ENCODE measurements at places on chromosomes 1 and 21.

GRCh38 chr1:109935451-109935900 is 24.8 kb downstream of the CSF1 start:
- no peak for DNase-seq

DNA sequence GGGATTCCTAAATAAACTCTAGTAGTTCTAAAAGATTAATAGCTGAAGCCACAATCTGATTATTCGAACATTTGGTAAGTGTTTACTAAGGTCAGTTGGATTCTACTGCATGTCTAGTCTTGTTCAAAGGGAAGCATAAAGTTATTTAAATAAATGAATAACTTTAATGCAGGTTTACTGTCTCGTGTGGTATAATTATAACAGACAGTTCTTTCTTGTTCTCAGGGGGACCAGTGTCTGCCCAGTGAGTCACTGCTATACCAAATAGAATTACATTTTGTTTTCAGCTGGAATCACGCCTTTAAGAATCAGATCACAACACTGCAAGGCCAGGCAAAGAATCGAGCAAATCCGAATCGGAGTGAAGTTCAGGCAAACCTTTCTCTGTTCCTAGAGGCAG is 45.1 kb downstream of the SMG7 start:
- DNase-seq: no peak

- no peak for DNase-seq
These were observed 149.0 kb downstream of the TGFBR3 start for GRCh38 chr1:91736715-91737615.

- no peak for DNase-seq
These were observed 31.6 kb downstream of the CDK18 start for GRCh38 chr1:205535866-205536758.

GRCh38 chr1:233480198-233480597 is 133.7 kb upstream of the KCNK1 start:
- DNase-seq: peak; percentile 13

- no peak for DNase-seq
These were observed 26.4 kb downstream of the PRKAA2 start for GRCh38 chr1:56671542-56671941.

- DNase-seq: no peak
These were observed 11.5 kb downstream of the RRAGC start for GRCh38 chr1:38848071-38848470.

GRCh38 chr1:109204484-109204883 is 9.2 kb upstream of the SARS1 start:
- DNase-seq: no peak

GRCh38 chr1:214615871-214616270 is 12.9 kb downstream of the CENPF start:
- no peak for DNase-seq

DNA sequence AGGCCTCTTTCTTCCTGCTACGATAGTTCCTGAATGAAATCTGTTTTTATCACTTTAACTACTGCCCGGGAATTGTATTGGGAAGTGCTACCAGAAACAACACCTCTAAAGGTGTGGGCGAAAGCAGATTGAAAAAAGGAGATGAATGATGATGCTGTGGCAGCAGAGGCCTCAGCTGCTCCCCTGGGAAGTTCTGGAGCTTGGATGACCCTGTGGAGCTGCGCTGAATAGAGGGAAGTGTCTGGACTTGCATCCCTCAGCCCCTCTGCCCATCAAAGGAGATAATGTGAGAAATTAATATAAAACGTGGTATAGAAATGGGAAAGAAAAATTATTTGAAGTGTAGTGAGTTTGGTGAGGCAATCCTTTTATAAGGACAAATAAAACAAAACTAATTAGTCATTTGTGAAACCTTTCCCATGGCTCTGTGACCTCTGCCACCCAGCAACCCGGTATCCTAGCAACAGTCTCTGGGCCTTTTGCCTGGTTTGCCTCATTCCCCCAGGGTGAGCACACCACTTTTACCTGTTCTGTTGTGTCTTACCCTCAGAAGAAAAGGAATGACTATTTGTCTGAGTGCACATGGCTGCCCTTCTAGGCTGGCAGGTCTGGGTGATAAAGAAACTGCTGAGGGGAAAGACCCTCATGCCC is 21.3 kb downstream of the OVAAL start:
- DNase-seq: no peak

- DNase-seq: peak; percentile 32
These were observed 27.7 kb downstream of the STYXL2 start for GRCh38 chr1:167121375-167122120.

DNA sequence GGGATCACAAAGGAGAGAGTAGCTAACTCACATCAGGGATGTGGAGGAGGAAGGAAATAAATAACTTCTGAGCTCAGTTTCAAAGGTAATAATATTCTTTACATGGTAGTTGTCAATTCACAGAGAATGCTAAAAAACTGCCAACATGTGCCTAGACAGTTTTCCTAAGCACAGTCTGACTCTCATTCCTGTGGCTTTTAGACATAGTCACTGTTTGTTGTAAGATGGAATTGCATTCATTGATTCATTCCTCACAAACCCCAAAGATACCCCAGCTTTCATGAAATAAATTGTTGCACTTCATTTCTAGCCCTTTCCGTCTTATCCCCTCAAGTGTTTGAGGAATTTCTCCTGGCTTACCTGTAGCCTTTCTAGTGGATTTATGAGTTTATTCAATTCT is 263.9 kb downstream of the NTNG1 start:
- DNase-seq: no peak

- no peak for DNase-seq
These were observed 43.2 kb upstream of the ST6GALNAC5 start for GRCh38 chr1:76824106-76824505.

GRCh38 chr1:193066606-193067005 is 7.2 kb downstream of the RO60 start:
- DNase-seq: no peak

DNA sequence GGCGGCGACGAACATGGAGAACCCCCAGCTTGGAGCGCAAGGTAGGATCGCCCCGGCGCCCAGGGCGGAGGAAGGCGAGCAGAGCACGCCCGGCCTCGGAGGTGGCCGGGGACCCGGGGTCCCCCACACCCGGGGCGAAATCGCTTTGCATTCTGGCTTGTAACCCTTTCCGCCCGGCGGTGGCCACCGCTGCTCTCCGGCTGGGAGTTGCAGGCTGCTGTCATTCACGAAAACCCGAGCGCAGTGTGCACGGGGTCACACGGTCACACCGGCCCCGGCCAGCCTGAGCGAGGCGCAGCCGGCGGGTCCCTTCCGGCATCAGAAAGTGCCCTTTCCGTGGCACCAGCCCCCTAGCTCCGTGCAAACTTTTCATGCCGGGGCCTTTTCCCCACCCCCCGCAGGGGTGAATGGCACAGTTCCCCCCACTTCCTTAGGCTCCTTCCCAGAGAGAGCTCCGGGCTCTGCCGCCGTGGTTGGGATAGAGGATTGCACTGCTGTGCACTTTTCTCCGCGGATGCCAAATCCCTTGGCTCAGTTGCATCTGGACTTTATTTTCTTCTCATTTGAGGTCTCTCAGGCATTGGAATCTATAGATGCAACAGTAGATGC is 802 bp downstream of the KAZN start:
- no peak for DNase-seq

DNA sequence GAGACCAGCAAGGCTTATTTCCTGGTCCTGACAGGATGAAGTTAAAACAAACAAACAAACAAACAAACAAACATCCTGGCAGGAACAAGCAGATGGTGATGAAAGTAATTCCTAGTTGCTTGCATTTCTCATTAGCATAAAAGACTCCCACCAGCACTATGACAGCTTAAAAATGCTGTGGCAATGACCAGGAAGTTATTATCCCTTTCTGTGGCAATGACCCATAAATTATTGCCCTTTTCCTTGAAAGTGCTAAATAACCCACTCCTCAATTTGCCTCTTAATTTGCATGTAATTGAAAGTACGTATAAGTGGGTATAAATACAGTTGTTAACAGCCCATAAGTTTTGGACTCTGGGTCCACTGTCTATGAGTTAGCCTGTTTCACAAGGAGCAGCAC is 727.6 kb upstream of the NEGR1 start:
- no peak for DNase-seq

- peak; percentile 57 for DNase-seq
These were observed 1.4 kb upstream of the TNFRSF14 start for GRCh38 chr1:2554621-2555387.

GRCh38 chr1:7209336-7209735 is 424.1 kb downstream of the CAMTA1 start:
- no peak for DNase-seq

DNA sequence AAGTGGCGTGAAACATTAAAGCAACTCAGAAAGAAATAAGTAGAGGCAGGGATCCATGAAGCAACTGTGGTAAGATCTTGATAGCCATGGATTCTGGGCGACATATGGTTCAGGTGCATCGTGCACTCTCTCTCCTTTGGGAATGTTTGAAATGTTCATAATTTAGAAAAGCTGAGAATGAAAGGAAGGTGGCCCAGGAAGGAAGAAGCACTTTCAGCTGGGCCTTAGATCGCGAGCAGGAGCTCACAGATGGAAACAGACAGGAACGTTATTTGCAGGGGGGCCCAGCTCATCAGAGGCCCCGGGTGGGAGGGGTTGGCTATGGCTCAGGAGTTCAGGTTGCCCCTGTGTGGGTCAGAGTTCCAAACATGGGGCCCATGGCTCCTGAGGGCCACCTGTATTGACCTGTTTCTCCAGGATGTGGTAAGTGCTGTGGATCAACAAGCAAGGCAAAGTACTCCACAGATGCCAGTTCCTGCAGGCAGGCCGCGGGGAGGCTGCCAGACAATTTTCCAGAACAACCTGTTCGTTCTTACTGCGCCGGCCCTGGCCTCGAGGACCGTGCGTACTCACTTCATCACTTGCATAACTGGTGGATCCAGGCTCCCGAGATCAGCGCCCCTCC is 253.2 kb downstream of the TOMM20 start:
- no peak for DNase-seq

GRCh38 chr1:27398405-27399149 is 6.2 kb downstream of the GPR3 start:
- no peak for DNase-seq

DNA sequence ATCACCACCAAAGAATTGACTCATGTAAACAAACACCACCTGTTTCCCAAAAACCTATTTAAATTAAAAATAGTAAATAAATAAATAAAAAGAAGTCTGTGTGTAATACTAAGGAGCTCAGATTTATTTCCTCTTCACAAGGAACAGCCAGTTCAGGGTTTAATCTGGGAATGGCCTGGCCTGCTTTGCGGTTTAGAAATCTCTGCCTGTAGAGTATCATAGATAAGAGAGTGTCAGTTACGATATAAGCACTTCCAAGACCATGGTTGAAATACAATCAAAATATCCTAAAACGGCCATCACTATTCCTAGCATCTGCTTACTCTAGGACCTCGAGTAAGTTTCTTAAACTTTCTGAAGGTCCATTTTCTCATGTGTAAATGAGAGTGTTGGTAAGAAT is 274.4 kb downstream of the PLPP3 start:
- DNase-seq: no peak

DNA sequence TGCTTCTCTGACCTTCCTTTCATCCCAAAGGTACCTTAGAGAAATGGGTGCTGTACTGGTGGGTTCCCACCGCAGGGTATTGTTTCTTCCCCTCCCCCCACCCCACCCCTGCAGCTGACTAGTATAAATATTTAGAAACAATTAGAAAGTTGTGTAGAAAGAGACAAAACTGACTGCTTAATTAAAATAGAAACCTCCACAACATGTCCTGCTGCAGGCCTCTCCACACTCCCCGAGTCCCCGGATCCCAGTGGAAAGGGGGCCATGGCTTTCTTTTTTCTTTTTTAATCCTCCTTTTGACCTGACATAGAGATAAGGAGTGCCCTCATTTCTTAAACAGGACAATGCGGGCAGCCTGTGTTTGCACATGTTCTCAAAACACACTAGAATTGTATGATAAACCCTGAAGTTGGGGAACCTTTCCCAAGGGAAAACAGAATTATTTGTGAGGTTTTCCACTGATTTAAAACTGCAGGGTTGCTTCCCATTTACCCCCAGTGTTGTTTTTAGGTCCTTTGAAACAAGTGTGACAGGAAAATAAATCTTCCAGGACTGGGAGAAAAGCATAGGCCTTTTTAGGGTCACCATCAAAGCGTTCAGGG is 1.7 kb downstream of the RHOU start:
- DNase-seq: no peak

GRCh38 chr1:222784916-222785315 is 29.9 kb upstream of the DISP1 start:
- no peak for DNase-seq

DNA sequence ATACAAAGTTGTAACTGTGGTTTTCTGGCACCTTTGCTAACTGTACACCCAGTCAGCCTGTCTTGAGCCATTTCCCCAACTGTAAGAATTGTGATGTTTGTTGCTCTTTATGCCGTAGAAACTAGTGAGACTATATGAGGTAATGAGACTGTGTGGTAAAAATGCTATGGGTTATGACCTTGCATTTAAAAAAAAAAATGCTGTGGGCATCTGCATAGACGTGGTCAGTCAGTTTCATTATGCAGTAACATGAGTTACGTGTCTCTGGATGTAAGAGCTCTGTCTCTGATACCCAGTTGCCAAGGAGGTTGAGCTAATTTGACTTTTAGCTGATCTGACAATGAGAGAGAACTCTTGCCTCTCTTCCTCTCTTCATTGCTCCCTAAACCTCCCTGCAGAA is 80.6 kb upstream of the LAMC2 start:
- DNase-seq: no peak

- DNase-seq: no peak
These were observed 180.6 kb upstream of the C1orf105 start for GRCh38 chr1:172239901-172240300.

- DNase-seq: no peak
These were observed 1.5 kb downstream of the LSS start for GRCh38 chr21:46226920-46227599.

GRCh38 chr1:36207339-36207738 is 16.9 kb upstream of the THRAP3 start:
- DNase-seq: no peak

DNA sequence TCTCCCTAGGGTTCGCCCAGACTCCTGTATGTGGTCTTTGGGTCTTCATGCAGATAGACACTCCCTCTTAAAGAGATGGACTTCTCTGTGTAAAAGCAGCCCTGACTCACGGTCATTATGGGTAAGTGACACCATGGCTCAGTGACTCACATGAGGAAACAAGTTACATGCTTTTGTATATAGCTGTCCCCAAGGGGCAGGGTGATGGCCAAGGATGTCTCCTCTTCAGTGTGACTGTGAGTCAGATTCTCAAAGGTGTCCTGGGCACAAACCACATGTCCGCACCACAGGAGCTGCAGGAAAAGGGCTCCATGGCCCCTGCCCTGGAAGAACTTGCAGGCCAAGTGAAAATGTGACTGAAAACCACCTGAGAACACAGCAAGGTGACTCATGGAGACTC is 380.4 kb downstream of the NPHP4 start:
- DNase-seq: no peak

Measured in activated CD4-positive, alpha-beta T cell treated with anti-CD3 and anti-CD28 coated beads, Interleukin-10, Interleukin-2, amounts not matched to agents 100 ng/mL and 50 ng/mL, durations not matched to agents 16 hours and 8 hours (primary cell).